HS-27A (cell line): ENCODE measurements at places on chromosomes 4 and X.

- DNase-seq: no peak
Measured at GRCh38 chr4:141130947-141131605, 2.2 kb downstream of the RNF150 start.

DNA sequence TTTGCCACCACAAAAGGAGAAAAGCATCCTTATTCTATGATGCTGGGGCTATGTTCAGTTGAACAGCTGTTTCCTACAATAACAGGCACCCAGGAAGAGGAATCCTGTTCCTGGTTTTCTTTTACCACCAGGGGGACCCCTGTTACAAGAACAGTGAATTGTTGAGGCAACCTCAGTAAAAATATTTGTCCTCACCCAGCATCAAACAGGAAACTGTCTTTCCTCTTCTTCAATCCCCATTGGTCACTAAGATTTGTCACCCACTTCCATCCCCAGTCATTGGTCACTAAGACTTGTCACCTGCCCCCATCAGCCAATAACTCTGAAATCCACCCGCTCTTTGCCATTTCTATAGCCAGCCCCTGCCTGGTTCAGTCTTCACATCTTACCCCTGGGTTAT lies 143.5 kb upstream of the GALNT7 start:
- no peak for DNase-seq

GRCh38 chr4:54897590-54897989 lies 227.8 kb downstream of the KDR start:
- peak; percentile 93 for DNase-seq

DNA sequence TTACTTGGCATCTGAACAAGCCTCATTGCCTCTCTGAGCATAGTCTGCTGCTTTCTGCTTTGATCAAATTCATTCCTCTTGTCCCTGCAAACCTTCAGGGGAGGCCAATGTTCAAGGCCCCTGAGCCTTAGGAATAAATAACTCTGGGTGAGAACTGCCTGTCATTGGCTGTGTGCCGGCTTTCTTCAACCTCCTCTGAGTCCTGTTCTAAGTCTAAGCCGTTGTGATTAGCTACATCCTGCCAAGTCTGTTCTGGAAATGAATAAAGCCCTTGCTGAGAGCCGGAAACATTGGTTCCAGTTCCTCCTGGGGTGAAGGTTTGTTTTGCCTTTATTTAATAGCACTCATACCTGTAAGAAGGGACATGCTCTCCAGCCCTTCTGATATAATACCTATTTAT lies 13.8 kb downstream of the RNF4 start:
- no peak for DNase-seq

- DNase-seq: no peak
Measured at GRCh38 chr4:119570401-119570800, 58.2 kb downstream of the PDE5A start.

DNA sequence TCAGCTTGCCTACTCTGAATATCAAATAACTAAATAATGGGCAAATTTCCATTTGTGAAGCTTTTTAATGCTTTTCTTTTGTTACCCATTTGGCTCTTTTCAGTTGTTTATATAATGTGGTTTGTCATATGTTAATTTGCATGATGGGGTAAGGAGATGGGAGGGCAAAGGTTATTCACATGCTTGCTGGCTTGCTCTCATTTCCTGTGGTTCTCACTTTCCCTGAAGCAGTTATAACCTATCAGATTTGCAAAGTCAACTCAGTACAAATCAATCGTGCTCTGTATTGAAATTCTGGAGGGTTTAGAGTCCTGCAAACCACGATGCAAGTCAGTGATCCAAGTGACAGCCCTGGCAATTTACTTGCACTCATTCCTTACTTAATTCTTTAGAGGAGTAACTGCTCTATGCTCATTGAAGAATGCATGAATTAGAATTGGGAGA lies 711.2 kb downstream of the ADGRL3 start:
- DNase-seq: no peak

- no peak for DNase-seq
Measured at GRCh38 chr4:109945056-109945455, 32.4 kb downstream of the EGF start.

DNA sequence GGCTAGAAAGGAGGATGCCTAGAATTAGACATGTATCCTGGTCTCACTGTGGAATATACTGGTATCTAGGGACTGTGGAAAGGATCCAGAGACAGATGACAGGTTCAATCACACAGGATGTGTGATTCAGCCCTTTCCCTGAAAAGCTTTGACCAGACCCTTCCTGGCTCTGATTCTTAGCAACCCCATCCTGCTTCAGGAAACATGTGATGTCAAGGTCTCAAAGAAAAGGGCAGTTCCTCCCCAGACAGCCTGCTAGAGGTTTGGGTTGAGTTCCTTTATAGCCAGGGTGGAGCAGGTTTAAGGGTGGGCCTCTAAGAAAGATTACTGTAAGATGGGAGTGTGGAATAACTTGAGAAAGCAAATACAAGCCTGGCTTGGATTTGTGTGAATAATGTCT lies 3.0 kb downstream of the BMP15 start:
- no peak for DNase-seq

GRCh38 chr4:177250056-177250696 lies 59.5 kb upstream of the NEIL3 start:
- DNase-seq: no peak

DNA sequence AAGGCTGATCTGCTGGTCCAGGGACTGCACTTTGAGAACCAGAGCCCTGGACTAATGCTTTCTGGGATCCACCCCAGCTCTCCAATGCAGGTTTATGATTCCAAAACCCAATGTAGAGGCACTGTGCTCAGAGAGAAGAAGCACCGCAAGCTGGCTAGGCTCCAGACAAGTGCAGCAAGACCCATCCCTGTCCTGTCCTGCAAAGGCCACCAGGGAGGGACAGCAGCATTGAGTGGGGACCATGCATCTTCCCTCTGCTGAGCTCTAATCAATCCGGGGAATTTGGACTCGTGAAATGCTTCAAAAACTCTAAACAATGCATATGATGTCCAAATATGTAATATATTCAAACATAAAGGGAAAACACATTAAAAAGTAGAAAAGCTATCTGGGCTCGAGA lies 10.8 kb upstream of the NSG1 start:
- DNase-seq: no peak

DNA sequence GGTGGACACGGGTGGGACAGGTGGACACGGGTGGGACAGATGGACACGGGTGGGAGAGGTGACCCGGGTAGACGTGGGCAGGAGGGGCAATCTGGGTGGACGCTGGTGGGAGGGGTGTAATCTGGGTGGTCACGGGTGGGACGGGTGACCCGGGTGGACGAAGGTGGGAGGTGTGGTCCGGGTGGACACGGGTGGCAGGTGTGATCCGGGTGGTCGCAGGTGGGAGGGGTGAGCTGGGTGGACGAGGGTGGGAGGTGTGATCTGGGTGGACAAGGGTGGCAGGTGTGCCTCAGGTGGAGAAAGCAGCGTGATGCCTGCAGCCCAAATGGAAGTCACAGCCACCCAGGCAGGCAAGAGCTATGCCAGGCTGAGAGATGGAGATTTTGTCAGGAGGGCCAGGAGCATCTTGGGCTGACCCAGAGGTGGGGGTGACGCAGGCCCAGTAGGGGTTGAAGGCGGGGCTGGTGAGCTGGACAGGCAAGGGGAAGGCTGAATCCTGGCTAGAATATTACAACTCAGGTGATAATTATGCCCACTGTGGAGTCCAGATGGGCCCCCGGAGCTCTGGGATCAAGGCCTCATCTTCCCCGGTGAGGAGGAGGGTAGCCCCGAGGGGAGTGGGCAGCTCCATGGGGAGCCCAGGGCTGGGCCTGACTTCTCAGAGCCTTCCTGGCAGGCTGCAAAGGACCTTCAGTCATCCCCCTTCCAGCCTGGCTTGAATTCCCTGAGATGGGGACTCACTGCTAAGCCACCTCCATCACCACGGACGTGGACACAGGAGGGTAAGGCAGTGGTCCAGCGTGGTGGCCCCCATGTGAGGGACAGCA lies 100.0 kb downstream of the ADRA2C start:
- DNase-seq: no peak

DNA sequence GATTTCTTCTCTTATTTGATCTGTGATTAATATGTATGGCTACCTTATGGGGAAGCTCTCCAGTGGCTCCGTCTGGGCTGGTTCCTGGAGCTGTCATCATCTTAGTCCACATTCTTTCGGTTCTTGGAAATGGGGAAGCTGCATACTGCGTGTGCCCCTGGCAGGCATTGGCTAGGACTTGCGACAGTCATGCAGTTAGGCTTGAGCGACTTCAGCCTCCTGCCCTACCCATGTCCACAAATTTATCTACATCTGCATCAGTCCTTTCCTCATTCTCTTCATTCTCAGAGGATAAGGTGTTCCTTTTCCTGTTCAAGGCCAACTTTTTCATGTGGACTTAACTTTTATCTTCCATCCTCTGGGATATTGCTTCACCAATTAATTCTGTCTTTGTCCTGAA lies 214.2 kb downstream of the RELL1 start:
- DNase-seq: no peak

DNA sequence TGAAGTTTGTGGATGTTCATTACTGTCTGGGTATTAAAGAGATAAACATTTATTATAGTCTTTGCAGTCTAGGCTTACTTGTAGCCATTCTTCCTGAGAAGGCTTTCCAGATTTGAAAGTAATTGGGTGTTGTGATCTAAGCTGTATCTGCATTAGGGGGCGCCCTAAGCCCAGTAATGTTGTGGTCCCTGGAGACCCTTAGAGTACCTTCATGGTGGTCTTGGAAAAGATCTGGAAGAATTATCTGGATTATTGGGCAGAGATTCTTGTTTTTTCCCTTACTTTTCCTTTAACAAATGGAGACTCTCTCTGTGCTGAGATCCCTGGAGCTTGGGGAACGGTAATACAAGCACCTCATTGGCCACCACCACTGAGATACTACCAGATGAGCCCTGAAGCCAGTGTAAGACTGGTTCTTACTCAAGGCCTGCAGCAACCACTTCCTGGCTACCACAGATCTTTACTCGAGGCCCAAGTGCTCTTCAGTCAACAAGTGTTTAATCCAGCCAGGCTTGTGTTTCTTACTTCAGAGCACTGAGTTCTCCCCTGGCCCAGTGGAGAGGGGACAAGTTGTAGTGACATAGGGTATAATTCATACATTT lies 63.1 kb downstream of the RTL3 start:
- DNase-seq: peak; percentile 14

DNA sequence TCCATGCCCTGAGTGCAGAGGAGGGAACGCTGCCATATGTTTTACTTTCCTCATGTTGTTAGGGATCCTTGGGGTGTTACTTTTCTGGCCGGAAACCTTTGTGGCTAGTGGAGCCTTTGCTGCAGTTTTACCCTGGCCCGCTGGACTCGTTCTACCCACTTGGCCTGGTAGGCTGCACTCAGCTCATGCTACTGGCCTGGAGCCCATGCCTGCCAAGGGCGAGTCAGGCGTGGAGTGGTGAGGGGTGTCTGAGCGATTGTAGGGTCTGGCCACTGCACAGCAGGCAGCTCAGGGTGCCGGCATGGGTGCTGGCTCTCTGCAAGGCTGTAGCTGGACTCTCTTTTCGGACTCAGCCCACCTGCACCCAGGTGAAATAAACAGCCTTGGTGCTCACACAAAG lies 41.4 kb upstream of the IL9R start:
- DNase-seq: no peak

GRCh38 chrX:3044671-3045070 lies 3.4 kb downstream of the ARSF start:
- DNase-seq: no peak

GRCh38 chr4:143721317-143721716 lies 20.8 kb upstream of the FREM3 start:
- DNase-seq: no peak

DNA sequence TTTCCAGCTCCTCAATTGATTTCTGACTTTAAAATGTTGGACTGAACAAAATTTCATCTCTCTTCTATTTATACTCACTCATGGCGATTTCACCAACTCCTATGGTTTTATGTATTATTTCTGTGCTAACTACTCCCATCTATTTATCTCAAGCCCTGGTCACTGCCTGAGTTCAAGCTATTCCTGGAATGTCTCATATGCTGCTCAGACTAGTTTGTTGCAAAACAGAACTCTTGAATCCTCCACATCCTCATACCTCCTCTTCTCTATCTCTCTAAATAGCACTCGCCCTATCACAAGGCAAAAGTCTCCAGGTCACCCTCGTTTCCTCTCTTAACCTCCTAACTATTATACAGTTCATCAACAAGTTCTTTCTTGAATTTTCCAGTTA lies 19.0 kb upstream of the DDX60 start:
- no peak for DNase-seq

- DNase-seq: no peak
Measured at GRCh38 chrX:150530821-150531220, 37.6 kb upstream of the MTM1 start.

GRCh38 chr4:183448436-183448835 lies 4.0 kb downstream of the CDKN2AIP start:
- DNase-seq: no peak

DNA sequence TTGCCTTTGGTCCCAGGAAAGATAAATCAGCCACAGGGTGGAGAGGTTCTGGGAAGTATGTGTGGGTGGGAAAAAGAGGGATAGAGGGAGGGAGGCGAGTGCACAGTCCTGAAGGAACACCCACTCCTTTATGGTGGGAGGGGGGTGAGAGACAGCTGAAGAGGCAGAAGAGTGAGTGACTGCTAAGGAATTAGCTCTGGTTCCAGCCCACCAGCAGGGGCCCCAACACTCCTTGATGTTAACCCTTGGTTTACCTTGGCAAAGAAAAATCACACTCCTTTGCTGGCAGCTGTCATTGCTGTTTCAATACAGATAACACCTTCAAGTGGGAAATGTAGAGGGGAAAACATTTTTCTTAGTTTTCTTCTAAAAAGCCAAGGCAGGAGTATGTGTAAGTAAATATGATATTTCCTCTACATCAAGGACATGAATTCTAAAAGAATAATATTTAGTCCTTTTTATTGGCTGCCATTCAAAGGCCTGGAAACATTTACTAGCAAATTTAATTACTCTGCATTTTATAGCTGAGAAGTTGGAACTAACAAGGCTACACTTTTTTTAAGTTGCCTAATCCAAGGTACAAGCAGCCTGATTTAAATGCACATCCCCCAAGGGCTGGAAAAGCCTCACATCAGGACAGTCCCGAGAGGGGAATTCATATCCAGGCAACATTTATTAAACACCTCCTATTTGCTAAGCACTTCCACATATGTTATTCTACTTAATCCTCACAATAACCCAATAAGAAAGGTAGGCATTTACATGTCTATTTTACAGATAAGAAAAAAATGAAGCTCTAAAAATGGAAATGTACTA lies 81.7 kb downstream of the HS6ST2 start:
- no peak for DNase-seq

DNA sequence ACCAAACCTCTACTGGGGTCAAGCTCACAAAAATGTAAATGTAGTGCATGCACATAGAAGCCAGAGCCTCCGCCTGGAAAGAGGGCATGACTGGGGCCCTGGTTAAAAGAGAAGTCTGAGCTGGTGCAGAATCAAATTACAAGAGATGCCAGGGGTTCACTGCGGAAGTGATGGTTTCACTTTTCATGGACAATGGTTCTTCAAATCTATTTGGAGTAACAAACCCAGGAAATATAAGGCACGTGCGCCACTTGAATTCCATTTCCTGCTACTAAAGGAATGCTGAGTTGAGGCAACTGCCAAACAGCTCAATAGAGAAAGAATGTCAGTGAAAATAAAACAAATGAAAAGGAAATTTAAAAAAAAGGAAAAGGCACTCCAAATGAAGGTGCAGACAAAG lies 79.8 kb downstream of the FUNDC1 start:
- peak; percentile 22 for DNase-seq
